ENCODE measurements at places on chromosomes 5 and 9. TPM values are rescaled to one million over a fixed set of nuclear protein-coding genes. Genes with fewer than 3 reads are reported as not detected.

SNCB gene
- total RNA-seq: 3.4 TPM

EIF4EBP3 gene
- total RNA-seq: 3.6 TPM

LCP2 gene
- total RNA-seq: 0.09 TPM

GRCh38 chr5:4630031-4630430 is 510.1 kb upstream of the ADAMTS16 start:
- no peaks in the 10 kb centered on the region for H3K4me1 ChIP-seq
- H3K27ac ChIP-seq: no peak overlapping the region
- no peaks in the 10 kb centered on the region for H3K27me3 ChIP-seq
- no peak for DNase-seq
- no peaks in the 10 kb centered on the region for H3K36me3 ChIP-seq

- H3K4me1 ChIP-seq: no peaks in the 10 kb centered on the region
- H3K36me3 ChIP-seq: no peaks in the 10 kb centered on the region
- DNase-seq: no peak
- H3K27me3 ChIP-seq: peaks cover 6% of the 10 kb centered on the region
These were observed 10.9 kb upstream of the RIMOC1 start for GRCh38 chr5:41893074-41893851.

GRCh38 chr9:68870086-68870485 is 143.8 kb downstream of the PRKACG start:
- no peaks in the 10 kb centered on the region for H3K36me3 ChIP-seq
- no peak overlapping the region for H3K4me3 ChIP-seq
- no peaks in the 10 kb centered on the region for H3K27me3 ChIP-seq
- no peak overlapping the region for H3K27ac ChIP-seq
- no peak for DNase-seq
- H3K4me1 ChIP-seq: no peaks in the 10 kb centered on the region

GRCh38 chr5:170154297-170154696 is 48.6 kb downstream of the FOXI1 start:
- H3K27me3 ChIP-seq: no peaks in the 10 kb centered on the region
- no peak for DNase-seq
- H3K4me3 ChIP-seq: no peak overlapping the region
- peaks cover 14% of the 10 kb centered on the region for H3K4me1 ChIP-seq
- no peak overlapping the region for H3K27ac ChIP-seq

DNA sequence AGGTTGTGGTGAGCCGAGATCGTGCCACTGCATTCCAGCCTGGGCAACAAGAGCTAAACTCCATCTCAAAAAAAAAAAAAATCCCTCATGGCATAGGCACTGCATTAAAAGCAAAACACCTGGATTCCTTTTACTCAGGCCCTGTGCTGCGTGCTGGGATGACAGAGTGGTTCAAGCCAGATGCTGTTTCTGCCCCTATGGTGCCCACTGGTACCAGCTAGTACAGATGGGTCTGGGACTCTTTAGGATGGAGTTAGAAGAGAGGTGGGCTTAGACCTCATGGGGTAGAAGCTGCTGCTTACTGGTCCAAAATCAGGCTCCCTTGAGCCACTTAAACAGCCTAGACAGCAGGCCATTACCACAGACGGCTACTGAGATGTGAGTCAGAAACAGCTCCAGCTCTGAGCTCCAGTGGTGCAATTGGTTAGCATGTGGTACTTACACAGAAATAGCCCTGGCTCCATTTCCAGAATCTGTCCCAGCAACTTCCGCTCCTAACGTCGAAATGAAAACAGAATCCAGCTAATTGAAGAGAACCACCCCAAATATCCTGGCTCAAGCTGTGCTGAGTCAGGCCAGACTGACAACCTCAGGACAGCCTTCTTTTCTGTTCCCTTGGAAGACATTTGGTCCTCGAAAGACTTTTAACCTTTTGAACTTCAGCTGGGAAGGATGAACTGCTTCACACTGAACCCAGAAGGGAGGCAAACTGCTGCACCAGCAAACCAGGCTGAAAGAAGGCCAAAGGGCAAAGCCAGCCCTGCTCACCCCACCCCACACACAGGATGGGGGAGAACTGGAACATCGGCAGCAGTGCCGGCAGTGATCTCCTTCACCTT is 15.5 kb downstream of the C5orf15 start:
- peak overlapping the region; percentile 54 for H3K27ac ChIP-seq
- H3K27me3 ChIP-seq: no peaks in the 10 kb centered on the region
- peak; percentile 98 for DNase-seq
- H3K36me3 ChIP-seq: peaks cover 14% of the 10 kb centered on the region
- peaks cover 13% of the 10 kb centered on the region for H3K4me1 ChIP-seq
- no peak overlapping the region for H3K4me3 ChIP-seq
